Hematopoietic multipotent progenitor cell treated with erythropoietin and hydrocortisone succinate and interleukin-3 and kit ligand, for 17 days (in vitro differentiated cells): ENCODE measurements at places on chromosomes 16 and 17.

DNA sequence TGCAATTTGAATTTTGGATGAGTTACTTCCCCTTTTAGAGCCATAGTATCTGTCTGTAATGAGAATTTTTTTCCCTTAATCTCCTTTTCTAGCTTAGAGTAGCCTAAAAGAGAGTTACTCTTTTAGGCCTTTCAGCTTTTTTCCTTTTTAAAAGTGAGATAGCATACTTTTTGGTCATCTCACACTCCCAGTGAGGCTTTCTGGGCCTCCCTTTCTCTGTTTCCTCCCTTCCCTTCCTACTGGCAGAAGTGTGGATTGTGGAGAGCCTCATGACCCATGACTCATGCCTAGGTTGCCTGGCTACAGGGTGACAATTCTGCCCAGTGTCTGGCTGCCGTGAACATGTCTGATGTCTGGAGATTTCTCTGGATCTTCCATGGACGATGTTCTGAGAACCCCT is 15.2 kb downstream of the KRT23 start:
- DNase-seq = no peak

- DNase-seq = no peak
Measured at GRCh38 chr17:82464567-82464929, 6.0 kb downstream of the NARF start.

DNA sequence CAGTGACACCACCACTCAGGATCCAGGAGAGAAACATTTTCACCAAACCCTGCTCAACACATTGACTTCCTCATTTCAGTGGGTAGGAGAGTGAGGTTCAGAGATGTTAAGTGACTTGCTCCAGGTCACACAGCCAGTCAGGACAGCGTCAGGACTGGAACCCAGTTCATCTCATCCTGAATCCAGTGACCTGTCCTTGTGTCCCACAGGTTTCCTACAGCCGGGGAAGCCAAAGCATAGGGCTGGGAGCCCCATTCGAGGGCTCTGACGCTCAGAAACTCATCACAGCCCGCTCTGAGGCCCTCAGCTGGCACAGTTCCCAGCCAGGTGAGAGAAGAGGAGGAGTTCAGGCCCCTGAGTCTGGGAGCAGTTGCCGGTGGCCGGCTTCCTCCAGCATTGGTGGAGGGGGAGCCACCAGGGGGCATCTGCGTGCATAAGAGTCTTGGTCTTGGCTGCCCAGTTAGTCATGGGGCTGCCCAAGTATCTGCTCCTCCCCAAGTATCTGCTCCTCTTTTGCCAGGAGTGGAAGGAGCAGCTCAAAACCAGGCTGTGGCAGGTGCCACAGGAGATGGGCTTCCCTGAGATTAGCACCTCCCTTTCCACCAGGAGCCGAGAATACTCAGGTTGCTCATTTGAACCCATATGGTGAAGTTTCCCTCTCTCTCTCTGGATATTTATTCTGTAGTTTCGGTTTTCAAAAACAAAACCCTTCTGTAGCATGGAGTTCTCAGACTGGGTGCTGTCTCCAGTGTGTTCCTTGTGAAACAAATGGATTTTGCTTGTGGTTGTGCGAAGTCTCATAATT is 56.0 kb downstream of the TNFRSF13B start:
- DNase-seq = no peak

DNA sequence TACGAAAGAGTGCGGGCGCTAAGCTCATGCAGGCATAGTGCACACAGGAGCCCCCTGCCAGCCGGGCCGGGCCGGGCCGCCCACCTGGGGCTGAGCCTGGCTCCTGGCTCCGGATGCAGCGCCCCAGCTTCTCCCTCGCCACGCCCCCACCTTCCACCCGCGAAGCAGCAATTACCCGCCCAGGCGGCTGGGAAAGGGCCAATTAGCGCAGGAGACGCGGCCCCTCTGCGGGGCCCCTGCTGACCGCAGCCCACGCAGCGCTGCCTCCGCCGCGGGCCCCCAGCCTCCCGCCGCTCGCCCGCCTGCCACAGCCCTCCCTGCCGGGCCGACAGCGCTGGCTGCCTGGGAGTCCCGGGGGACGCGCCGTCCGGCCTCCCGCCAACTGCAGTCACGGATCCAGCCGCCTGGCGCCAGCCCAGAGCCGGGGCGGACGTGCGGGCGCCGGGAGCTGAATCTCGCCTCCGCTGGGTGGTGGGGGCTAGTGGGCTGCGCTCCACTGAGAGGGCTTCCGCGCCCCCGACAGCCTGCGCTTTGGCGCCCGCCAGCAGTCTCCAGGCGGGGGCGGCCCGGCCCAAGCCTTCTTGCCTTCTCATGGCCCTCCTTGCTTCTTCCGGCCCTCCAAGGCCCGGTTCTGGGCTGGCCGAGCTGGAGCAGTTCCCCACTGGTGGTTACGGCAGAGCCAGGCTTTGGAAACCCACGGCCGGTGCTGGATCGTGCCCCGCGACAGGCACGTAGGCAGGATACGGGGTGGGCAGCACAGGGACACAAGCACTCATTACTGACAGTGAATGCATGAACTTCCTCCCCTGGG is 14.9 kb upstream of the CBFB start:
- DNase-seq = no peak

DNA sequence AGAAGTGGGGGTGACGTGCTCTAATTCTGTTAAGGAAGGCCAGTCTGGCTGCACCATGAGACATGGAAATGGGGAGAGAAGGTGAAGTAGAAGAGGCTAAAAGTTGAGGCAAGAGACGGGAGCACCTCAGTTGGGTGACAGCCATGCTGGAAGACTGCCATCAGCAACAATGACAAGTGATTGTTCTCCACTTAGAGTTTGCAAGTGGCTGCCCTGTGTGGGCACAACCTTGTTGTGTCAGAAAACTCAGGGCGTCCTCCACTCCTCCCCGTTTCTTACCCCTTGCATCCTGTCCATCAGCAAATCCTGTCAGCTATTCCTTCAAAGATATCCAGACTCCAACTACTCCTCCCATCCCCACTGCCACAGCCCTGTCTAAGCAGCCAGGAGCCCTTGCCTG is 17.6 kb downstream of the CES1 start:
- DNase-seq = no peak

DNA sequence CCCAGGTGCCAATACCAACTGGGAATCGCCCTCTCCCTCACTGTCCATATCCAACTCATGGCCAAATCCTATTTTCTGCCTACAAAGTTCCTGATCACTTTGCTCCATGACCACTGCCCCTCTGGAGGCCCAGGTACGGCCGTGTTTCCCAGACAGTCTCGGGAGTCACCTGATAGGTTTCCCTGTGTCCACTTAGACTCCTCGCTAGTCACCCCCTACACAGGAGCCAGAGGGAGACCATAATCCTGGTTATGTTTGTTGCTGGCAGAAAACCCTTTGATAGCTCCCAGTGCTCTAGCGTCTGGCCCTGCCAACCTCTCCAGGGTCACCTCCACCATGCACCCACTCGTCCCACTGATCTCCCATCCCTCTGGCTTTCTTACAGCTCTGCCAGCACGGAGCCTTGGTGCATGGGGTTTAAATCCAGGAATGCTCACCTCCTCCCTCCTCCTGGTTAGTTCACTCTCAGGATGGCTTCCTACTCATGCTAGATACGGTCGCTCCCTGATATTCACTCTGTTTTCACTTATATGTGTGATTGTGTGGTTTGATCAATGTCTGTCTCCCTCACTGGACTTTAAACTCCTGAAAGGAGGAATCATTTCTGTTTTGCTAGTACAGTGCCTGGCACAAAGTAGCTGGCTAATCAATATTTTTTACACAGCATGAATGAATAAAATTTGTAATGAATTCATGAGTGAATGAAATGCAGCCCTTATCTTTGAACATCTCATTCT is 7.5 kb upstream of the CALB2 start:
- no peak for DNase-seq

DNA sequence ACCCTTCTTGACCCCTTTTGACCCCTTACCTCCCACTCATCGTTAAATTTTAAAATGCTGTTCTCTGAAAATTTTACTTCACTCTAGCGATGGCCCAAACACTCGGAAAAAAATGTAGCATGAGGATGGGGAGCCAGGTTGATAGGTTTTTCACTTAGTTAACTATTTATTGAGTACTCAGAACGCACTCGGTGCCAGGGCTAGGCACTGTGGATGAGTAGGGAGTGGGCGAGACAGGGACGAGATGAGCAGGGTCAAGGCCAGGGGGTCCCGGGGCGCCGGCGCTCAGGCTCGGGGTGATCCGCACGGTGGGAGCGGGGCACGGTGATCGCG is 392 bp downstream of the ZSCAN32 start:
- DNase-seq = no peak

GRCh38 chr16:22726868-22727267 is 87.1 kb upstream of the HS3ST2 start:
- no peak for DNase-seq

DNA sequence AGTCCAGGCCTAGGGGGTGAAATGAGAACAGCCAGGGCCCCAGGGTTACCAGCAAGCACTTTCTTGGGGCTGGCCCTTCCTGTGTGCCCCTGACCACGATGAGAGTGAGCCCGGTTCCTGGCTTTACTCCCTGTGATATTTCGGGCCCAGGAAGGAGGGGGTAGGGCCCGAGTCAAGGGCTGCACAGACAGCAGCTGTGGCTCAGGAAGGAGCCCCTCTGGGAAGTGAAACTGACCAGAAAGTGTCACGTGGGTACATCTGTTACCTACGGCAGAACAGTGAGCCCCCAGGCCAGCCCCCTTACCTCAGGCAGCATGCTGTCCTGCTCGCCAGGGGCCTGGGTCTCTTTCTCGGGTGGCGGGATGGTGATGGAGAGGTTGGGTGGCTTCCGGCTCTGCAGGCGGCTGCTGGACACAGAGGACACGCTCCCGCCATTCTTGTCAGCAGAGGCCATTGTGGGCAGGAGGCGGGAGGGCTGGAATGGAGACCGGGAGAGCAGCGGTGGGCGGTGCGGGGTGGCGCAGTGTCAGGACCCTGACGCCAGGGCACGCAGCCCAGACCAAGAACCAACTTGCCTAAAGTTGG is 13.8 kb downstream of the AANAT start:
- no peak for DNase-seq
